Muscle of arm (tissue), 14 donors: ENCODE measurements at places on chromosomes 16 and 17. TPM values are rescaled to one million over a fixed set of nuclear protein-coding genes. Genes with fewer than 3 reads are reported as not detected.

The AOC3 gene
- 18.9 TPM for polyA plus RNA-seq

- no peak for DNase-seq
These were observed 146.6 kb downstream of the USP22 start for GRCh38 chr17:20896153-20896649.

The CLEC3A gene
- not detected for polyA plus RNA-seq

DNA sequence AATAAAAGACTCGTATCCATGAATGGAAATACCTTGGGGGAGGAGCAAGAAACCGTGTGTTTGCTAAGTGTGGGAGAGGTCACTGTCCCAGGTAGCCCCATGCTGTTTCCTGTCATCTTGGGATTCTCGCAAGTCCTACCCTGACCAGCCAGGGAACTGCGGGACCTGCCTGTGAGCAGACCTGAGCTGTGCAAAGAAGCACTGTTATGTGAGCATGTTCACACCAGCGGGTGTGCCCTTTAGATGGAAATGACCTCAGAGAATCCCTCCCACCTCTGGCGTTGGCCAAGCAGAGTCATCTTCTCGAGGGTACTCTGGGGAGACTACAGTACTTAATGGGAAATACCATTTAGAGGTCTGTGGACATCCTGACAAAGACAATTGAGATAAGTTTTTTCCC lies 127.0 kb upstream of the MON1B start:
- DNase-seq: no peak

DNA sequence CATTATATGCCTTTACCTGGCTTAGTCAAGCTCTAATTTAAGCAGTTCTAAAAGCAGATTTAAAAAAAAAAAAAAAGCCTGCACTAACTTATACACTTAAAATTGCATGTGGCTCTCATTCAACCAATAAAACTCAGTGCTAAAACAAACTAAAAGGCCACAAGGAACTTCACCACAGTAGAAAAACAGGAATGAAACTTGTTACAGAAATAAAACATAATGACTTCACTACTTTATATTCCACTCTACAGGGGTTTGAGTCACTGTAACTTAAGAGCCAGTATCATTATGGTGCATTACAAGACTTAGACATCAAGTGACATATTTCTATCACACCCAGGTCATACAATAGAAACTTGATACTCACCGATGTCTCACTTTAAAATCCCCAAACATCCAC lies 11.1 kb downstream of the CA10 start:
- DNase-seq: no peak

The TSR3 gene
- 48.8 TPM for polyA plus RNA-seq

The ALG1 gene
- 10.8 TPM for polyA plus RNA-seq

The GINS3 gene
- 9.5 TPM for polyA plus RNA-seq
